ENCODE measurements at places on chromosomes 3 and 15.

DNA sequence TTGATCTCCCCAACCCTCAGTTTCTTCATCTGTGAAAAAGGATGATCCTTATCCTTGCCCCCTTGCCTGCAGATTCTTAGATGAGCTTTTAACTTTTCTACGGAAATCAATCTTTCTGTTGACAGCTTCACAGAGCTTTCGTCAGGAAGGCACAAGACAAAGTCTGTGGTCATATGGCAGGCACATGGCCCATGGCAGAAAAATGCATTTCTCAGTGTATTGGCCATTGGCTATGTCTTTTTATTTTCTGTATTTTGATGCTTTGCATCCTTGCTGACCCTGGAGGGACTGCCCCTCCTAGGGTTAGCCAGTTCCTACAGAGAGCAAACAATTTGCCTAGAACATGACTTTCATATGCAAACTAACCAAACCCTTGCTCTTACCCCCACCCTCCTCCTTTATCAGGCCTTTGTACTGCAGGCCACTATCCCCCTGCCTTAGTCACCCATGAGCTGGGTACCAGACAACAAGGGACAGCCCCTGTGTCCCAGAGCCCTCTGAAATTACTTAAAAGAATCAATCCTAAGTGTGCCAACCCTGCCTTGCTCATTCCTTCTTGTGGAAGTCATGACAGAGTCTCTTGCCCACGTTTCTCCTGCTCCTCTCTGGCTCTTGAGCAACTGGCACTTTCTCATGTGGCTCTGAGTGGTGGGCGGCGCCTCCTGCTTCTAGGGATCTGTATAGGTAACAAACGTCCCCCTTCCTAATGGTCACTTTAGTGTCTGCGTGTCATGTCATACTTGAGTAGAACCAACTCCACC lies 24.1 kb upstream of the NOX5 start:
- DNase-seq, result no peak

DNA sequence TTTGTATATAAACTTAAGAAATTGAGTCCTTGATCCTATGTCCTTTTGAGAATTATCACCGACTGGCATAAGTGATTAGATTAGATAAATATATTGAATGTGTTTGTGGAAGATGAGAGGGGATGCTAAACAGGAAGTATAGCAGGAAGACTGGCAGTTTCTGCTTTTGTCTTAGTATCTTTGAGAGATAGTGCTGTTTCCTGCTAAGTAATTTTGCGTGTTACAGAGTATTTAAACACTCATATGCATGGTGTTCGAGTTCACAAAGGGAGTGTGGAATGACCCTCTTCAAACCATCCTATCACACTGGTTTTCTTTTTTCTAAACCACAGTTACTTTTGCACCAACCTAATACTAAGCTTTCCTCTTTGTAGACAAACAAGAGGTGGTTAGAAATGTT lies 106.0 kb downstream of the KLHL25 start:
- DNase-seq, result no peak

DNA sequence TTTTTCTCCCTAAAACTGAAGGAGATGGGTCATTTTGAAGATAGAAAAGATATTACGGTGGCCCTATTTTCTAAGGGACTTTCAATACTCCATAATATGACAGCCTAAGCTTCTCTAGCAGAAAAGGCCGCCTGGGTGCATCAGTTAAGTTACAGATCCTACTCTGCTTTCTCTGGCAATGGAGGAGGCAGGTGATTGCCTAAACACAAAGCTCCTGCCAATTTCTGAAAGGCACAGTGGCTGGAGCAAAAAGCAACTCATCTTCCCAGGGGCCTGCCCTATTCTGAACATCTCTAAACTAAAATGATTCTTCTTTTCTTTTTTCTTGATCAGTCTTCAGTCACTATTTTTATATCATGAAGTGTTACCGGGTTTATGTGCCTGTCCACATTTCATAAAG lies 276.7 kb downstream of the CNTN4 start:
- no peak for DNase-seq

- DNase-seq, result no peak
These were observed 78.8 kb upstream of the SLC6A6 start for GRCh38 chr3:14323401-14324223.

GRCh38 chr3:62571916-62572315 lies 198.6 kb upstream of the FEZF2 start:
- no peak for DNase-seq

GRCh38 chr15:36644191-36644896 lies 64.9 kb downstream of the CDIN1 start:
- no peak for DNase-seq

- no peak for DNase-seq
These were observed 23.9 kb downstream of the WHAMM start for GRCh38 chr15:82833362-82833682.

- DNase-seq, result no peak
These were observed 780 bp downstream of the RPL22L1 start for GRCh38 chr3:170869239-170869590.

DNA sequence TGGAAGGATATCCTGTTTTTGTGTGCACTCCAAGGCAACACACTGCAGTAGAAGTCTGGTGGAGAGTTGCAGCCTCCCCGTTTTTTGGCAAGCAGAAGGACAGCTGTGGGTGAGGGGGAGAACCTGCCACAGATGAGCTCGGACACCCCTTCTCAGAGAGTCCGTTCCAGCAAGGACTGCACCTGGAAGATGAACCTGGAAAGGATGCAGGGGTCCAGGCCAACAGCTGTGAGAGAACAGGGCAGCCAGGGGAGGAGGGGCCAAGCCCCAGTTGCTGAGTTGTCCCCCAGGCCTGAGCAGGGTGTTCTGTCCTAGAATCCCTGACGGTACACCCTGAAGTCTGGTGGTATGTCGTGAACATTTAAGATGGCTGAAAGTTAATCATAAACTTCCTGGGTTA lies 30.2 kb downstream of the ZXDC start:
- DNase-seq, result no peak

DNA sequence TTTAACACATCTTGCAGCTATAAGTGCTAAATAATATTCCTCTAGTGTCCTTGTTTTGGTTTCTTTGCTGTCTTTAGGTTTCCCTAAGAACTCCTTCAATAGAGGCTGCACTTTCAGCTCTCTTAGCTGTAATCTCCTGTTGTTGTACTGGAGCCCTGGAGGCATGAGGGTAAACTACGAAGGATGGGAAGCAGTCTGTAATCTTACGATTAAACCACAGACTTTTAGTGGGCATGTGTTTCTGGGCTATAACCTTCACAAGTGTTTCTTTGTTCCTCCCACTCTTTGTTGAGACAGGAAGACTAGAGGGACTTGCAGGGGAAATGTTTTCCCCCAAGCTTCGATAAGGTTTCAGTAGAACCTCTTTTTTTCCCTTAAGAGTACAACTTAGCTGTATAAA lies 1058.1 kb downstream of the NSUN3 start:
- no peak for DNase-seq

GRCh38 chr3:76815561-76815960 lies 224.3 kb upstream of the ROBO2 start:
- DNase-seq, result no peak

GRCh38 chr3:52231502-52232278 lies 6.2 kb upstream of the TLR9 start:
- DNase-seq, result peak; percentile 93

DNA sequence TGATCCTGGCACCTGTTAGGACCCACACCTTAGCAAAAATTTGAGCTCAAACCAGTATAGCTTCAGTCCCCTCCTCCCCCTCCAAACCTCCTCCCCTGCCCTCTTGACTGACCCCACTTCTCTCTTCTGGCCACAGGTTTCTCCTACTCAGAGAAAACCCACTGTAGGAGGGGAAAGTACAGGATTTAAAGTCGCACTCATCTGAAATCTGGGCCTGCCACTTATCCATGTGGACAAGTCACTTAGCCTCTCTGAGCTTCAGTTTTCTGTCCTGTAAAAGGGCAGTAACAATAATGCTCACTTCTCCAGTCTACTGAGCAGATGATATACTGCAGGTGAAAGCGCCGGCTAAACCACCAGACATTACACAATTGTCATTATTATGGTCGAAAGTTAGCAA lies 142.7 kb downstream of the MEGF11 start:
- DNase-seq, result no peak

DNA sequence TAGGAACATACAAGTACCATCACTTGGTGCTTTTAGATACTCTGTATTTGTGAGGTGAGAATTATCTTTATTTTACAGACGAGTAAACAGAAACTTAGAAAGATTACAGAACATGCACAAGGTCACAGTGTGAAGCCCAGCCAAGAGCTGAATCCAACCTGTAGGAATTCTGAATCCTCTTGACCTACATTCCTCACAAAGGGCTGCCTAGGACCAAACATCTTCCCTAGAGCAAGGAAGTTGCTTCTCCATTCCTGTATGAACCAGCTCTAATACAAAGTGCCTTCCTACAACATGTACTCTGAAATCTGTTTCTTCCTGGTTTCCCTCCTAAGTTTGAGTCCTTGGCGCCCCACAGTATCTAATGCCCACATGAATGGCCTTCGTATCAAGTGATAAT lies 2.9 kb downstream of the HDGFL3 start:
- DNase-seq, result no peak

DNA sequence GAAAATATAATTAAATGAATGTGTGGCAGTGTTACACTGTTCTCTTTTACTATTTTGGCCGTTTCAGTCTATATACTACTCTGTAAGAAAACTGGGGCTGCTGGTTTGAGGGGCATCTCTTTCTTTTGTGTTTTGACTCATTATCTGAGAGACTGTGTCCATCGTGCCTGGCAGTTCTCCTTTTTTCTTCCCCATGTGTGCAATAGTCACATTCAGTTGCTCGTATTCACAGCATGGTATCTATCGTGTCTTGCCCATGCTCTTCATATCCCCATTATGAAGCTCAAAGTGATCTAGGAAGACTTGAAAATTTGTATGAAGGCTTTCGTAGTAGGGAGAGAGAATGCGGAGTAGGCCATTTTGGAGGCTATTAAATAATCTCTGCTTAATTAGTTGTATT lies 29.8 kb upstream of the FAH start:
- no peak for DNase-seq

DNA sequence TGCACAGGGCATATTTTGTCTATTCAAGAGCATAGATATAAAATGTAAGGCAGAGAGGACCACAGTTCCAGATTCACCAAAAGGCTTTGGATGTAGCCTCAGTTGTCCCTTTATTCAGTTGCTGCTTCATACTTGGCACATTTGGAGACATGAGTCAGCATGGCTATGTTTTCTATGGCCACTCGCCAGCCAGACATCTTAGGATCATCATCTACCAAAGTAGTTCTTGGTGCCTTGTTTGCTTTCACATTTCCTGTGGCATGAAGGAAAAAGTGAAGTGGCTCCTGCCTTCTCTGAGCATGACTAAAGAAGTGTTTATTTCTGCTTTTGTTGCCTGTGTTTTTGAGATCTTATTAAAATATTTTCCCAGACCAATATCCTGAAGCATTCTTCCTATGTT lies 7.2 kb downstream of the SUSD5 start:
- DNase-seq, result peak; percentile 43

DNA sequence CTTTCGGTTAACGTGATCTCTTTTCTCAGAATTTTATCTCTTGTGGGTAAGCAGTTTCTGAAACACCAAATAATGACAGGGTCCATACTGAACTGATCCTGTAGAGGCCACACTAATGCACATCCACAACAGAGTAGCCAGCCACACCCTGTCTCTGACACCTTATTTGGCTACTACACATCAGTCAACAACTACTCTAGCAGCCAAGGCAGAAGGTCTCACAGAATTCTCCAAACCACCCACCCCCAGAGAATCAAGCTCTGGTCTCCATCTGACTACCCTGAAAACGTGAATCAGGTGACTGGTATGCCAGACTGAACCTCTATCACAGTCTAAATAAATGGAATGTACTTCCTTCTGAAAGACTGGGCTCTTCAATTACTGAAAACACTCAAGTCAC lies 38.0 kb downstream of the EDC3 start:
- no peak for DNase-seq

DNA sequence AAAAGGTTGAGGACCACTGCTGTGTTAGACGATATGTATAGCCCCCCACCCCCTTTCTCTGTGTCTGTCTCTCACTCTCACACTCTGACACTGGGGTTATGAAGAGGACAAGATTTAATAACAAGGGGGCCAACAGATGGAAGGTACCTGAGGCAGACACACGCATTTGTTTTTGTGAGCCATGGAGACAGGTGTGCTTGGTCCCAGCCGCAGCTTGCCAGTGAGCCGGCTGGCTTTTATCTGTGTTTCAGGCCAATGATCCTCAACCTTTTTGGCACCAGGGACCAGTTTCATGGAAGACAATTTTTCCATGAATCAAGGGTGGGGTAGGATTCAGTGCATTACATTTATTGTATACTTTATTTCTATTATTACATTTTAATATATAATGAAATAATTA lies 394.9 kb upstream of the RGMA start:
- no peak for DNase-seq

- DNase-seq, result no peak
These were observed 538.5 kb upstream of the NECTIN3 start for GRCh38 chr3:110533089-110533488.

- no peak for DNase-seq
These were observed 1.3 kb downstream of the RPL22L1 start for GRCh38 chr3:170868577-170869238.

GRCh38 chr15:88617790-88618189 lies 3.4 kb upstream of the AEN start:
- no peak for DNase-seq

- DNase-seq, result no peak
These were observed 53.8 kb downstream of the CACNA2D3 start for GRCh38 chr3:54176106-54176505.

GRCh38 chr3:174958671-174959328 lies 99.7 kb downstream of the NAALADL2 start:
- DNase-seq, result no peak

- no peak for DNase-seq
These were observed 53.7 kb downstream of the GALK2 start for GRCh38 chr15:49223536-49224274.

GRCh38 chr3:183762304-183762703 lies 63.1 kb downstream of the MAP6D1 start:
- DNase-seq, result no peak

DNA sequence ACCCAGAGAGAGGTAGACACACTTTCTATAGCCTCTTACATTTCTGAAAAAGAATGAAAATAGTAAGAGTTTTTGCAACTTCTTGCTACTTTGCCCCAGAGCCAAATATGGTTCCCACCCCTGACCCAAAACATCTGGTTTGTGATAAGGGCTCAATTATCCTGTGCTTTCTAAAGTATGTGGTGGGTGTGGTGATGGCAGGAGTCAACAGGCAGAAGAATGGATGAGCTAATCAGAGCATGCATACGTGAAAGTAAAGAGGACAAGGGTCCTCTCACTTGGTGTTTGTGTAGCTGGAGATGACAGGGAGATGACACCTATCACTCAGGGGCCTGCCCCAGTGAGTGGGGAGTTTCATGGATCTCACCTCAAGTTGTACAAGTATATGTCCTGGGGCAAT lies 19.1 kb downstream of the KBTBD8 start:
- DNase-seq, result no peak
